Right renal cortex interstitium (tissue), 3 donors: ENCODE measurements at places on chromosomes 5 and 9.

GRCh38 chr9:74595286-74595685 lies 98.2 kb downstream of the RORB start:
- no peak for DNase-seq

- DNase-seq = no peak
These were observed 485.1 kb upstream of the PAPPA start for GRCh38 chr9:115668521-115668920.

- DNase-seq = no peak
These were observed 27.3 kb downstream of the TTC1 start for GRCh38 chr5:160036243-160036642.

- DNase-seq = no peak
These were observed 119.8 kb downstream of the GADD45G start for GRCh38 chr9:89724659-89725058.

DNA sequence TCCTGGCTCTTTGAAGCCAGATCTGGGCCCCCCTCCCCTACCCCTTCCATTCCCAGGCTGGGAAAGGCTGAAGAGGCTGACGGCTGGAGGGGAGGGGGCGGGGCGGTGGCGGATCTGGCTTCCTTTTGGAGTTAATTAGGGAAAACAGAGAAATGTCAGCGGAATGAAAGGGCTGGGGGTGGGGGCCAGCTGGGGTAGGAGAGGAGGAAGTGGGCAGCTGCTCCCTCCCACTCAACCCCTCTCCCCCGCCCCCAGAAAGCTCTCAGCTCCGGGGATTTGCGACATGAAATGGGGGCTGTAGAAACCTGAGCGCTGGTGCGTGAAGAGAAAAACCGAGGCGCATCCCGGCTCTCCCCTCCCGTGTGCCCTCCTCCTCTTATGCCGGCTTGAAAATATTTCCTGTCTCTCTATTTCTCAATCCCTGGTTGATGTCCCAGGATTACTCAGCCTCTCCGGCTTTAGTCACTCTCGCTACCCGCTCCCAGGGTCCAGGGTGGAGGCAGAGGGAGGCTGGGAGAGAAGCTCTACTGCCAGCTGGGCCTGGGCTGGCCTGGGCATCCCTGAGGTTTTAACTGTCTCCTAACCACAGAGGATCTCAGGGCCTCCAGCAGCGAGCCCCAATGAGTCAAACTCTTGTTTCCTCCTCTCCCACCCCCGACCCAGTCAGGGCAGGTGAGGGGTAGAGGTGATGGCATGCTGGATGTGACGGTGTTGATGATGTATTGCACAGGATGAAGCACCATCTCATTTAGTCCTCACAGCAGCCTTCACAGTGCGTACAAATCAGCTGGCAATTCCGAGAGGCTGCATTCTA lies 20.1 kb downstream of the PCDHGC5 start:
- no peak for DNase-seq

DNA sequence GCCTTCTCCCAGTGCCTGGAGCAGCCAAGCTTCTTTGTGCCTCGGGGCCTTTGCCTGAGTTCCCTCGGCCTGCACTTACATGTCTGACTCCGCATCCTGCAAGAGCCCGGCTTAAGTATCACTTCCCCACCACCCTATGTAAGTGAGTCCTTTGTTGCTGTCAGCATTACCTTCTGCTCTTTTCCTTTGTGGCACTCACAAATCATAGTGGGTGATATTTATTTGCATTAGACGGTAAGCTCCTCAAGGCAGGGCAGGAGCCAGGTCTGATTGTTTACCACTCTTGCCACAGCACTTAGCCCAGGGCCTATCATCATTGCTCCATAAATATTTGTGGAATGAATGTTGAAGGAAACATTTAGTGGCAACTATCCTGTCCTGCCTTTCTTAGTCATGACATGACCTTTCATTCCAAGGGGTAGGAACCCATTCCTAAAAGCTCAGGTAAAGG lies 4.8 kb downstream of the GM2A start:
- DNase-seq = no peak

GRCh38 chr5:120304663-120305062 lies 159.4 kb upstream of the PRR16 start:
- no peak for DNase-seq

DNA sequence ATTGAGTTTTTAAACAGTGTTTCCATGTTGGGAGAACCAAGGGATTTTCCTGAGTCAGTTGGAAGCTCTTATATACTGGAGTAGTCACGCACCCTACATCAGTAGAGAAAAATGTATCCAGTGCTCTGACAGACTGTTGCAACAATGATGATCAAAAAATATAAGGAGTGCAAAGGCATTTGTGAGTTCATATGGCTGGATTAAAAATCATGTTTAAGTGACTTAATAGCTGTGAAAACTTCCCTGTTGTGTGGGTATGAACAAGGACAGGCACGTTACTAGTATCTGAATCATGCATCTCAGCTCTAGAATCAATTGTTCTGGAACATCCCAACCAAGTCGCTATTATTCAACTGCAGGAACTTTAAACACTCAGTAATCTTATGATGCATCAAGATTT lies 229.7 kb downstream of the ROR2 start:
- no peak for DNase-seq

- no peak for DNase-seq
These were observed 300.2 kb upstream of the PANK3 start for GRCh38 chr5:168879331-168879730.

DNA sequence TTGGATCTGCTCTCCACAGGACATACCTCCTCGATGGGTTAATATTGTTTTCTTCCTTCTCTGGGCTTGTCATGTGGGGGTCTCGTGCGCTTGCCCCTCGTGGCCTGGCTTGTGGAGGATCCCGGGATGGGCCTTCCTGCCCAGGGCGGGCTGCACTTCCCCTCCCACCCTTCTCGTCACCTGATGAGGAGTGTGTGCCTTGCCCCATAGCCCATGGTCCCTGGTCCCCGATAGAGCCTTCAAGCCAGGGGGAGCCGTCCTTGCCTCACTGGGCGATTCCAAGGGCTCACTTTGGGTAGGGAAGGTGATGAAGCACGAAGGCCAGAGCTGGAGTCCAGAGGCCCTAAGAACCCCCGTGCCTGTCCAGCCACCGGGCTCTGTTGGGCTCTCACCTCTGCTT lies 28.7 kb downstream of the DYNC2I2 start:
- DNase-seq = no peak

GRCh38 chr9:5586391-5586802 lies 42.5 kb upstream of the RIC1 start:
- no peak for DNase-seq

- no peak for DNase-seq
These were observed 55.2 kb upstream of the RANBP3L start for GRCh38 chr5:36356915-36357314.

DNA sequence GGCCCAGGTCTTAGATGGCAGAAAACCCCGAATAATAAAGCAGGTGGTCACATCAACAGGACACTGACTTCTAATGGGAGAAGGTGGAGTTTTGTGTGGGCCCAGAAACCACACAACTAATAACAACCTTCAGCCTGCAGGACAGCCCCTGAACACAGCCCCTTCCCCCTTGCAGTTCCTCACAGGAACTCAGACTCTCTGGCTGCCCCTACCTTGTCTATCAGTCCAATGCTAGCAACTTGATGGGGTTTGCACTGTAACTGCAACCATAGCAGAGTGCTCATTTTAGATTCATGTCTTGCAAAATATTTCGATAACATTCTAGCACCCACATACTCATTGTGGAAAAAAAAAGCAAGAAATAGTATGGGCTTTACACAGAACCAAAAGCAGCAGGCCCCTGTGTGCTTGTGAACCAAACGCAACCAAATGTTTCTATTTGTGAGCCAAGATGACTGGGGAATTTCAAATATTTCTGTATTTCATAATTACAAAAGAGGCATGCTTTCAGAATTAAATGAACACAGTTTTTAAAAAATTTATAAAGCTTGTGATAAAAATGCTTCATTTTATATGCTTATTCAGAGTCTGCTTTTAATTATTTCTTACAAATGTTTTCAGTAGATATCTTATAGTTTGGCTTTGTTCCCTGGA lies 62.7 kb upstream of the PDE4D start:
- DNase-seq = no peak

- no peak for DNase-seq
These were observed 172.0 kb downstream of the CPLANE1 start for GRCh38 chr5:37077146-37077545.

GRCh38 chr5:179241175-179241574 lies 104.1 kb downstream of the ADAMTS2 start:
- DNase-seq = no peak

- DNase-seq = no peak
These were observed 272.7 kb upstream of the RGMB start for GRCh38 chr5:98500811-98501210.

DNA sequence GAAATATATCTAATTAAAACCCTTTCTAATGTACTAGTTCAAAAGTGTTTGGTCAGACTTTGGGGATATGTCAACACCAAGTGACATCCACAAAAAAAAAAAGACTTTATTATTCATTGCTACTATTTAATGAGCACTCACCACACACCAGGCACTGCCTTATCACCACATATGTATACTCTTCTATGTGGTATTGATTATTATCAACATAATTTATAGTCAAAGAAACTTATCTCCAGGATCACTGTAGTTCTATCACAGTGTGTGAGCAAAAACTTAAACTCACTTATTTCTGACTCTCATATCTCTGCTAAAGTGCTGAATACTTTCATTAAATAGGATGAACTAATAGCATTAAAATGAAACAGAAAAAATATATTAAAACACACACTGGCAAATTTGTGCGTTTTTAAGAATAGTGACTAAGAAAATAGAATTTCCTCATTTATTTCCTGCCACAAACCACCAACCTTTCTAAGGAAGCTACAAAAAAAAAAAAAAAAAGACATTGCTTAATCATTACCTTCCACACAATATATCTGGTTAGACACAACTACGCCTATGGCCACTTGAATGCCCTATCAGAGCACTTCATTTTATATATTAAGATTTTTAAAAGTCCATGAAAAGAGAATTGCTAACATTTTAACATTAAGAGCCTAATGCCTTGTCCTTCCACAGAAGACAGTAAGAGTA lies 12.8 kb downstream of the SLCO4C1 start:
- no peak for DNase-seq

- no peak for DNase-seq
These were observed 23.7 kb downstream of the IDNK start for GRCh38 chr9:83646500-83647239.
